Gastroesophageal sphincter (tissue), 4 donors: ENCODE measurements at places on chromosomes 1 and 21. TPM values are rescaled to one million over a fixed set of nuclear protein-coding genes. Genes with fewer than 3 reads are reported as not detected.

The ATAD3C gene
- not detected for total RNA-seq

The MFAP2 gene
- total RNA-seq, result 6.4 TPM

The GPR37L1 gene
- total RNA-seq, result 0.27 TPM

The CD5L gene
- total RNA-seq, result not detected

- H3K36me3 ChIP-seq, result peaks cover 29% of the 10 kb centered on the region
- peaks cover 43% of the 10 kb centered on the region for H3K4me1 ChIP-seq
- peak within 1 kb of the TSS; percentile 65 for H3K27ac ChIP-seq
- H3K4me3 ChIP-seq, result peak within 1 kb of the TSS; percentile 14
- no peaks in the 10 kb centered on the region for H3K27me3 ChIP-seq
Measured at GRCh38 chr1:37556712-37557196, at the start of gene DNALI1. Gene DNALI1, plus strand, starts transcription at chr1:37556940. Its CDS starts 55 bp downstream, at chr1:37556995.

DNA sequence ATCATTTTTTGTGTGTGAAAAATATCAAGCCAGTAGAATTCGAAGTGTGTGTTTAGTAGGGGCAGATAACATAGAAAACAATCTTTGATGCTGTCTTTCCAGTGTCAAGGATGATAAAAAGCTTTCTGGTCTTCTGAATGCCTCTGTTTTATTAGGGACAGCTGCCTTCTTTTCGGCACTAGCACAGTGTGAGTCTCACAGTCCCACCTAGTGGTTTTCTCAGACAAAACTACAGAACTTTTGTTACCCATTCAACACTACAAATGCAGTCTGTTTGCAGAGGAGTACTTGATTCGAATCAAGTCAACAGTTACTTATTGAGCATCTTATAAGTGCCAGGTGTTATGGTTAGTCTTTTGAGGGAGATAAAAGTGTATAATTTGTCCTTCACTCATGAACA, 30.6 kb upstream of the MCOLN3 start:
- ATAC-seq, result no peak
- no peaks in the 10 kb centered on the region for H3K27me3 ChIP-seq
